ENCODE measurements at places on chromosomes 3 and 15. TPM values are rescaled to one million over a fixed set of nuclear protein-coding genes. Genes with fewer than 3 reads are reported as not detected.

DNA sequence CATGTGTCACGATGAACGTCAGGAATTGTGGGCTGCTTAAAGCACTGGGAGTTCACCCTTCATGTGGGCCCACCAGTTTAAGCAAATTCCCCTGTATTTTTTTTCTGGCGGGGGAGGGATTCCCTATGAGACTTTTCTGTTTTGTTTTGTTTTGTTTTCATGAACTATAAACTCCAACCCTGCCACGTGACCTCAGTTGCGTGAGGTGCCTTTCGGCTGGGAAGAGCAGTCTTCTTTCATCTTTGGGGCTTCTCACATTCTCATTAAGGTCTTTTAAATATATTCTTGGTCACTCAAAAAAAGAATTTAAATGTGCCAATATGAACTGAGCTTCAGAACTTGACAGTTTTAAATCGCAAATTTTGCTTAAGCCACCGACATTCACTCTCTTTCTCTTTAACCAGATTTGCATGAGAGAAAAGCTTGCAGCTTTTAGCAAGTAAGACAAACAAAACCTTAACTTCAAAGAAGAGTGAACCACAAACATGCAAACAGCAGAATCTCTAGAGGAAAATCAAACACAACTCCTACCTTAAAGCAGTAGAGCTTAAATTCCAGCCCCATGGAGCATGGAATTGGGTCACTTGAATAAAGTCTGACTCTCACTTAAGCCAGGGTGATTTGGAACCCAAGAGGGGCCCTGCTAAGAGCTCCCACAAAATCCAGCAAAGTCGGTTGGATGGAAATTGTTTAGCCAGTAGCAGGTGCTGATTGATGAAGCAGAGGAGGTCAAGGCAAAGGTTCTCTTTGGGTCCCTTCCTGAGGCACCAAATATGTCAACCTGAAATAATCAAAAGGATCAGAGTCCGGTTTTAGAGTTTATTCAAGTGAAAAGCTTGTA lies 699.8 kb upstream of the GBE1 start:
- H3K36me3 ChIP-seq: no peaks in the 10 kb centered on the region
- H3K4me1 ChIP-seq: no peaks in the 10 kb centered on the region
- no peaks in the 10 kb centered on the region for H3K27me3 ChIP-seq

DNA sequence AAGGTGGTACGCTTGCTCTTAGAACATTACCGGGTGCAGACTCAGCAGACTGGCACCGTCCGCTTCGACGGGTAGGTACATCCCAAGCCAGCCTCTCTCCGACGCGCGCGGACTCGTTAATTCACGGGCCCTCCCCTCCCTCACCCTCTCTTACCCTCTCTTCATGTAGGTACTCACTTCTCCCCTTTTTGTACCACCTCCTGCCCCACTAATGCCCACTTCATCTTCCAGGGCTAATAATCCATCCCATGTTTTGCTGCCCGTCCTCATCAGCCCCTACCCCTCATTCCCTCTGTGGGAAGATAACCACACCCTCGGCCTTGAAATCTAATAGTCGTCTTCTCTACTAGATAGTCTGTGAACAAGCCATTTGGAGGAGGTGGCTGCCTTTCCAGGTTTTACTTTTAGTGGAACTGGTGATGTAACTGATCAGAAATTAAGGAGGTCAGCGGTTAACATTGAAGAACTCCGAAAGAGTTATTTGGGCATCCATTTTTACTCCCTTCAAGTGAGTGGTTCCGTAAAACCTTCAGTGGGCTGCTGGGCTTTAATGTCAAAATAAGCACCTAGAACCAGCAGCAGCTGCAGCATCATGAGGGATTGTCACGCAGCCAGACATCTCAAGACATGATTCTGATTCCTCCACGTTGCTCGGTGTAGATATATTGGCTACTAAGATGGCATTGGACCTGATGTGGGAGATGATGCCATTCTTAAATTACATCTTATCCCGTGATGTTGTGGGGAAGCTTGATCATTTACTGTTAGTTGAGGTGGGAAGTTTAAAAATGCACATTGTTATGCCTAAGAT lies 1.3 kb downstream of the FEM1B start:
- no peaks in the 10 kb centered on the region for H3K27me3 ChIP-seq
- peak overlapping the region; percentile 98 for H3K27ac ChIP-seq
- peak overlapping the region; percentile 74 for H3K4me3 ChIP-seq
- no peak for DNase-seq
- H3K36me3 ChIP-seq: no peaks in the 10 kb centered on the region

Gene ROPN1
- total RNA-seq: not detected

DNA sequence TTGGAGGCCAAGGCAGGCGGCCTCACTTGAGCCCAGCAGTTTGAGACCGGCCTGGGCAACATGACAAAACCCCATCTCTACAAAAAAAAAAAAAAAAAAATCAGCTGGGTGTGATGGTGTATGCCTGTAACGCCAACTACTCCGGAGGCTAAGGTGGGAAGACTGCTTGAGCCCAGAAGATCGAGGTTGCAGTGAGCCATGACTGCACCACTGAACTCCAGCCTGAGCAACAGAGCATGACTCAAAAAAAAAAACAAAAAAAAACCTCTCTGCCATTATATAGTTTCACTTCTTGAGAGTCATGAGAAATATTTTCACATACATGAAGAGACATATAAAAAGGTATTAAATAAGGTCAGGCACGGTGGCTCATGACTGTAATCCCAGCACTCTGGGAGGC lies 45.9 kb upstream of the CP start:
- no peaks in the 10 kb centered on the region for H3K36me3 ChIP-seq
- H3K4me3 ChIP-seq: no peak overlapping the region
- H3K4me1 ChIP-seq: no peaks in the 10 kb centered on the region
- no peak for DNase-seq

Gene NXPE3
- 19.4 TPM for total RNA-seq

GRCh38 chr3:4720316-4721075 lies 227.3 kb downstream of the ITPR1 start:
- H3K36me3 ChIP-seq: no peaks in the 10 kb centered on the region
- no peaks in the 10 kb centered on the region for H3K27me3 ChIP-seq
- H3K27ac ChIP-seq: peak overlapping the region; percentile 31
- peaks cover 7% of the 10 kb centered on the region for H3K4me1 ChIP-seq

Gene TUSC2
- 19.5 TPM for total RNA-seq

GRCh38 chr3:97817965-97818364 lies 3.8 kb upstream of the CRYBG3 start:
- no peak for DNase-seq
- no peak overlapping the region for H3K4me3 ChIP-seq
- H3K27me3 ChIP-seq: no peaks in the 10 kb centered on the region

GRCh38 chr3:13134879-13135206 lies 61.6 kb upstream of the IQSEC1 start:
- no peak for DNase-seq
- no peaks in the 10 kb centered on the region for H3K36me3 ChIP-seq
- no peak overlapping the region for H3K4me3 ChIP-seq
- H3K27ac ChIP-seq: no peak overlapping the region
- H3K27me3 ChIP-seq: no peaks in the 10 kb centered on the region

DNA sequence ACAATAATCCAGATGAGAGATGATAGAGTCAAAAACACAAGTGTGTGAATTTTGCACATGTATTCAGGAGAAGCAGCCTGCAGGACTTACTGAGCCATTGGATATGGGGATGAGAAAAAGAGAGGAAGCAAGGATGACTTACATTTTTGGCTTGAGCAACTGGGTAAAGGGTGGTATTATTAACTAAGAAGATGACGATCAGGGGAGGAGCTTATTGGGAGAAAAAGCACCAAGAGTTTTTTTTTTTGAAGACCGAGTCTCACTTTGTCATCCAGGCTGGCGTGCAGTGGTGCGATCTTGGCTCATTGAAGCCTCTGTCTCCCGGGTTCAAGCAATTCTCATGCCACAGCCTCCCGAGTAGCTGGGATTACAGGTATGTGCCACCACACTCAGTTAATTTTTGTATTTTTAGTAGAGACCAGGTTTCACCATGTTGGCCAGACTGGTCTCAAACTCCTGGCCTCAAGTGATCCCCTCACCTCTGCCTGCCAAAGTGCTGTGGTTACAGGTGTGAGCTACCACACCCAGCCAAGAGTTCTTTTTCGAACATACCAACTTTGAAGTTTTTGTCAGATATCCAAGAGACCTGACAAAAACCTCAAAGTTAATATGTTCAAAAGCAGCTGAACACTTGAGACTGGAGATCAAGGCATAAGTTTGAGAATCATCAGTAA lies 14.8 kb upstream of the SH3BP5 start:
- no peaks in the 10 kb centered on the region for H3K27me3 ChIP-seq
- no peak overlapping the region for H3K4me3 ChIP-seq
- no peak for DNase-seq

GRCh38 chr3:107897471-107898061 lies 193.3 kb downstream of the CD47 start:
- no peak for DNase-seq
- H3K4me3 ChIP-seq: no peak overlapping the region
- no peaks in the 10 kb centered on the region for H3K4me1 ChIP-seq
- no peak overlapping the region for H3K27ac ChIP-seq

- no peak for DNase-seq
- no peak overlapping the region for H3K4me3 ChIP-seq
- no peaks in the 10 kb centered on the region for H3K36me3 ChIP-seq
- H3K27me3 ChIP-seq: no peaks in the 10 kb centered on the region
- no peaks in the 10 kb centered on the region for H3K4me1 ChIP-seq
- no peak overlapping the region for H3K27ac ChIP-seq
Observed at GRCh38 chr3:186185194-186185787, 76.4 kb upstream of the ETV5 start.

Gene MYL3
- 9.6 TPM for total RNA-seq

DNA sequence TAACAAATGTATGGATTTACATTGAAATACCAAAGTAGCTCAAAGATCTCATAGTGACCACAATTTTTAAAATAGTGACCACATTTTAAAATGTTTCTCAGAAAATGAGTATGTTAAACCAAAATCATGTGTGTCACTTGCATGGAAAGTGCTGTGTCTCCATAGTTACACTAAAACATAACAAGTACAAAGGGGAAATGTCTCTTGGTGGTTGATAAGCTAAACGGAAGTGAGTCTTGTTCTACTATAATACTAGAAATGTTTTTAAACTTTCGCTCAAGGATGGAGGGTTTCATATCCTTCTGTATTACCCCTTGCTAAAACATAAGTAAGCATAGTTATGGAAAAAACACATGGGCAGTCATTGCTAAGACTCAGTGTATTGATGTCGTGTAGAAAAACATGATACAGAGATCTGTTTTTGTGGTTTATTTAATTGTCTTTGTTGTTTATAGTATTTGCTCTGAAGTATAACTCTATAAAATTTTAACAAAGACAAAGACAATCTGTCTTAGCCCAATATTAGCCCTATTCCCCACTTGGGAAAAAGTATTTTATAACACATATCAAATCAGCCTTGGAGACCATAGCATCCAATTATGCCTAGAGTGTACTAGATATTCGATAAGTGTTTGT lies 27.0 kb upstream of the DENND4A start:
- no peaks in the 10 kb centered on the region for H3K36me3 ChIP-seq
- H3K27me3 ChIP-seq: no peaks in the 10 kb centered on the region
- no peak overlapping the region for H3K4me3 ChIP-seq
- DNase-seq: no peak

Gene DAZL
- total RNA-seq: not detected

GRCh38 chr15:26103002-26103404 lies 239.9 kb upstream of the ATP10A start:
- H3K27ac ChIP-seq: no peak overlapping the region
- H3K4me1 ChIP-seq: no peaks in the 10 kb centered on the region
- H3K36me3 ChIP-seq: no peaks in the 10 kb centered on the region
- no peaks in the 10 kb centered on the region for H3K27me3 ChIP-seq
- no peak overlapping the region for H3K4me3 ChIP-seq

- peaks cover 28% of the 10 kb centered on the region for H3K36me3 ChIP-seq
- H3K4me1 ChIP-seq: peaks cover 21% of the 10 kb centered on the region
- DNase-seq: no peak
Observed at GRCh38 chr15:99126131-99126588, 21.3 kb downstream of the SYNM start.

DNA sequence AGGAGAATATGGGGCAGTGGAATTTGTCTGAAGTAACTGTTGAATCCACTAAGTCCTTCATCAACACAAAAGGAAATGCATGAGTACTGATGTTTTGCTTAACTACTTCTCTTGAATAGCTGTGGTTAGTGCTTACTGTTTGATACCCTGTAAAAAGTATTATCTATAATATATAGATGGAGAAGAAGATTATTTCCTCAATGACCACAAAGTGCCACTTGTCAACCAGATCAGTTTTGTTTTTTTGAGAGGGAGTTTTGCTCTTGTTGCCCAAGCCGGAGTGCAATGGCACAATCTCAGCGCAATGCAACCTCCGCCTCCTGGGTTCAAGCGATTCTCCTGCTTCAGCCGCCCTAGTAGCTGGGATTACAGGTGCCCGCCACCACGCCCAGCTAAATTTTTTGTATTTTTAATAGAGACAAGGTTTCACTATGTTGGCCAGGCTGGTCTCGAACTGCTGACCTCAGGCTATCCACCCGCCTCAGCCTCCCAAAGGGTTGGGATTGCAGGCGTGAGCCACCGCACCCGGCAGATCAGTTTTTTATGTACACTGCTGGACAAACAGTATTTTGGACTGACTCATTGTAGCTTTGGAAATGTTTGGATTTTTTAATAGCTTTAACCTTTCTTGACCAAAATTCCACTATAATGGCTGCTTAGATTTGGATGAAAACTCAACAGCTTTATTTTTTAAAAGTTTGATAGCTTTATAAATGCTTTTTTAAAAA lies 1.5 kb upstream of the RPLP1 start:
- no peak overlapping the region for H3K27ac ChIP-seq
- H3K4me3 ChIP-seq: no peak overlapping the region
- H3K4me1 ChIP-seq: peaks cover 13% of the 10 kb centered on the region
- no peaks in the 10 kb centered on the region for H3K36me3 ChIP-seq
- no peak for DNase-seq

DNA sequence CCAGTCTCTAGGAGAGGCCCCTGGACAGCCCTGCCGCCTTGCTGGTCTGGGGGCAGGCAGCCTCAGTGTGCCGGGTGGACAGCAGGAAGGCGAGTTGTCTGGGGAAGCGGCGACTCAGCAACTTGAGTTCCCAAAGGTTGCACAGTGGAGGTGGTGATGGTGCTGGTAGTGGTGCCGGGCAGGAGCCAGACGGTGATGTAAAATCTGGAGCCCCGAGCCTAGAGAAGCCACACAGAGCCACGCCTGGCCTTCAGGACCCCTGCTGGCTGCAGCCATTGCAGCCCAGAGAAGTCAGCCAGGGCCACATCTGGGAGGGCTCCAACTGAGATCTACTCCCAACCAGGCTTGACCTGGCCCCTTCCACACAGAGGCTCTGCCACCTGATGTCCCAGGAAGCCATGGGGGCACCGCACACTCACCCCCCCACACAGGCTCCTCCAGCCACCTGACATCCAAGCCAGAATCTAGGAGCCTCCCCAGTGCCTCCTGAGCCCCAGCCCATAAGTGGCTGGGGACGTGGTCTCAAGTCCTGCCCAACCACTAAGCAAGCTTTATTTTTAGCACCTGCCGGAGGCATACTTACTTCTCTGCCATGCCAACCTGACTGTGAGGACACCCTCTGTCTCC lies 8.8 kb downstream of the C3orf22 start:
- H3K27ac ChIP-seq: no peak overlapping the region
- no peak overlapping the region for H3K4me3 ChIP-seq
- no peaks in the 10 kb centered on the region for H3K4me1 ChIP-seq
- no peaks in the 10 kb centered on the region for H3K36me3 ChIP-seq
- no peak for DNase-seq
- H3K27me3 ChIP-seq: no peaks in the 10 kb centered on the region

GRCh38 chr3:139870000-139870675 lies 64.8 kb upstream of the CLSTN2 start:
- H3K4me1 ChIP-seq: no peaks in the 10 kb centered on the region
- DNase-seq: no peak
- H3K27me3 ChIP-seq: no peaks in the 10 kb centered on the region

Data from tibial nerve (tissue), 4 donors.